NCI-H1417 (cell line): ENCODE measurements at places on chromosomes 6 and 20.
A peak's percentile ranks its signal among the peaks of the same experiment; 100 is the strongest.

DNA sequence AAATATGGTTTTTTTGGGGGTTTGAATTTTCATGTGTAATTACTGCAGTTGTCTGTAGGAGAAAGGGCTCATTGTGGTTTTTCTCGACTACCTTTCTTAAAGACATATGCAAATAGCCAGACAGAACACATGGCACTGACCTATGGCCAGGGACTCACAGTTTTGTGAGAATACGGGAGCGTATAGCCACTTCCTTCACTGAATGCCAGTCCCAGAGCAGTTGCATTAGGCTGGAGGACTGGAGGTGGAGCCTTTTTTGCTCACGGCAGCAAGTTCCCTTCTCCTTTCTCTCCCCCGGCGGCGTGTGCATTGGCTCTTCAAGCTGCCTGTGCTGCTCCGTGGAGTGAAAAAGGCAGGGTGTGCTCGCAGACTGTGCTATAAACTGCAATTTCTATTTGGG is 114.9 kb downstream of the AKAP7 start:
- no peak for DNase-seq

DNA sequence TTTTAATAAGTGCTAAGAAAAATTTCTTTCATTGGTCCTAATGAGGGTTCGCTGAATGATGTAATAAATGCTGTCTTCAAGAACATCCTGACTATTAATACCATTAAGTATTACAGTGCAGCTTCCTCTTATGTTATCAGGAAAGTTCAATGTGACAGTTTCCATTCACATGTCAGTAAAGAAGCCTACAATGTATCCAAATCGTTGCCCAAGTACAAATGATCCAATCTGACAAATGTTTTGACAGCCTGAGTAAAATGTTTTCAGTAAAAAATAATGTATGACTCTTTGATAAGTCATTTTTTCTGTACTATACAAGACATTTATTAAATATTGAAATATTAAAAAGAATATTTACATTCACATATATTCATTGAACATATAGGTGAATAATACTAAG is 496.1 kb upstream of the MANEA start:
- peak; percentile 5 for DNase-seq

- DNase-seq, result no peak
These were observed 133.1 kb upstream of the FOXA2 start for GRCh38 chr20:22717466-22717865.

DNA sequence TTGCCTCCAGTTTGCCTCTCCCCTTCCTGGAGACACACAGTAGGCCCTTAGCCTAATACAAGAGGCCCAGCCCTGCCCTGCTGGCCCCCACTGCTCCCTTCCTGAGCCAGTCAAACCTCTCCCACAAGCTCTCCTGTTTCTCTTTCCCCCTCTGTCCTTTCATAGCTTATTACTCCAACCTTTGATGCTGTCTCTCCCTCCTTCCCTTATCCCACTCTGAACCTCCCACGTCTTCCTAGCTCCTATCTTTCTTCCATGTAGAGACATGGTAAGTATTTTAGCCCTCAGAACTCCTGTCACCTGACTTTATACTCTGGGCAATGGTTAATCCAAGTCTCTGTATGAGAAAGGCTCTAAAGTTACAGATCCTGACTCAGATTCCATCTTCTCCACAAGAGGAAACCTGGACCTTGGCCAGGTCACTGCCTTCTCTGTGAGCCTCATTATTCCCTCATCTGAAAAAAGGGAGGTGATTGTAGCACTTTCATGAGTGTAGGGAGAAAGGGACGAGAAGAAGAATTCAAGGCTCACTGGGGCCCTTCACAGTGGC is 6.7 kb downstream of the TGIF2 start:
- no peak for DNase-seq

GRCh38 chr20:18719426-18719825 is 94.2 kb upstream of the SCP2D1 start:
- DNase-seq, result no peak

DNA sequence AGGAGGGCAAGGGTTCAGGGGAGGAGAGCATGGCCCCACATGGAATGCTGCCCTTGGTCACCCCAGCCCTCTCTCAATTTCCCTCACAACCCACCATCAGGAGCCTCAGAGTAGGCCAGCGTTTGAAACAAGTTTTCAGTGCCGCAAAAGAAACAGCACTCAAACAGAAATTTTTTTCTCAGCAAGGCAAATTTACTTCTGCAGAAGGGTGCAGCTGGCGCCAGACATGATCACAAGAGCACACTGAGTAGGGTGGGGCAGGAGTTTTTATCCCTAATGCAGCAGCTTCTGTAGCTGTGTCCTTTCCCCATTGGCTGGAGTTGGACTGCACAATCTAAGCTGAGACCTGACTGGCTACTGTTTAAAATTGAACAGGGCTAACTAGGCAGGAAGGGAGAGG is 287.8 kb upstream of the CDYL start:
- DNase-seq, result no peak

- no peak for DNase-seq
These were observed 349.0 kb downstream of the PRL start for GRCh38 chr6:21947731-21948386.

- peak; percentile 66 for DNase-seq
These were observed 200.2 kb upstream of the EYA4 start for GRCh38 chr6:133040803-133041419.

DNA sequence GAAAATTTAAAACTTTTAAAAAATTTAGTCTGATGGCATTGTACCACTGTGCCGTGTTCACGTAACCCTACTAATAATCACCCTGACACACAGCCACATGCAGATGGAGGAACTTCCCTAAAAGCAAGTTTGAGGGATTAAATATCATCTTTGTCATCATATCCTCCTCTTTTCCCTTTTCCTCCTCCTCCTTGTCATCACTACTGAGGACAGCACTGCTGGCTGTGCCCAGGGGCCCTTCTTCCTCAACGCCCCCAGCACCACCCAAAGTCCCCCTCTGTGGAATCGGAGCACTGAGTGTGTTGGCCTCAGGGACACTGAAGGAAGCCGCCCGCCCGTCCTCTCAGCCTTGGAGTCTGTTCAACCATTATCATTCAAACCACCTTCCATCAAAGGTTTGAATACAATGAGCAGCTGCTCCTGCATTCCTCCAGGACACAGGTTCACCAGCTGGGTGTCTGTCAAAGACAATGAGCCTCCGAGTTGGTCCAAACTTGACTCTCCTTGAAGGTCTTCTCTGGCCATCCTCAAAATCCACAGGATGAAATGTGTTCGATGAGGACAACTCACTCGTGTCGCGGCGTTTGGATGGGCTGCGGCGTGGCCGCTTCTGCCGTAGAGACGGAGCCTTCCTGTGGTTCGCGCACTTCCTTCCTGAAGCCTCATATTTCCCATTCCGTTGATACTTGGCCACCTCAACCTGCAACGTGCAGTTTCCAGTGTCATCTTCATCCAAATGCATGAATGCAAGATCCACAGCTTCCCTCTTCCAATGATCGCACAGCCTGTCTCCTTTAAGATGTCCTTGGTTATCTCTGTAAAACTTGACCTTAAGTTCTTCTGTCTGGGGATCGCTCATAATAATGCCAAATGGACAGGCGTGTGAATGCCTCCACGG is 23.3 kb downstream of the NQO2 start:
- DNase-seq, result peak; percentile 55

DNA sequence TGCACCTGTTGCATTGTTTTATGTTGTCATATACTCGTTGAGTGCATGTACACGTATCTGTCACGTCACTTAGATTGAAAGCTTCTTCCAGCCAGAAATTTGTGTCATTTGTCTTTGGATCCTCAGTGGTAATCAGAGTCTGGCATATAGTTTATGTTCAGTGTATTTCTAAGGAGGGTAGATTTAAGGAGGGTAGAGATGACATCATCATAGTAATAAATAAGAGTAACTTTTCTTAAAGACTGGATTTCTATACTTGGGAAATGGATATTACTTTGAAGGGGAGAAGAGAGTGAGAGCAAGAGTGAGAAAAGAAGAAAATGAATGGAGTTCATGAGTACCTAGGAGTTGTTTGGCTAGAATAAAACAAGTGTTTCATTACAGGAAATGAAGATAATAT is 255.0 kb upstream of the SASH1 start:
- peak; percentile 20 for DNase-seq

GRCh38 chr20:733861-734260 is 34.4 kb downstream of the SLC52A3 start:
- DNase-seq, result no peak

DNA sequence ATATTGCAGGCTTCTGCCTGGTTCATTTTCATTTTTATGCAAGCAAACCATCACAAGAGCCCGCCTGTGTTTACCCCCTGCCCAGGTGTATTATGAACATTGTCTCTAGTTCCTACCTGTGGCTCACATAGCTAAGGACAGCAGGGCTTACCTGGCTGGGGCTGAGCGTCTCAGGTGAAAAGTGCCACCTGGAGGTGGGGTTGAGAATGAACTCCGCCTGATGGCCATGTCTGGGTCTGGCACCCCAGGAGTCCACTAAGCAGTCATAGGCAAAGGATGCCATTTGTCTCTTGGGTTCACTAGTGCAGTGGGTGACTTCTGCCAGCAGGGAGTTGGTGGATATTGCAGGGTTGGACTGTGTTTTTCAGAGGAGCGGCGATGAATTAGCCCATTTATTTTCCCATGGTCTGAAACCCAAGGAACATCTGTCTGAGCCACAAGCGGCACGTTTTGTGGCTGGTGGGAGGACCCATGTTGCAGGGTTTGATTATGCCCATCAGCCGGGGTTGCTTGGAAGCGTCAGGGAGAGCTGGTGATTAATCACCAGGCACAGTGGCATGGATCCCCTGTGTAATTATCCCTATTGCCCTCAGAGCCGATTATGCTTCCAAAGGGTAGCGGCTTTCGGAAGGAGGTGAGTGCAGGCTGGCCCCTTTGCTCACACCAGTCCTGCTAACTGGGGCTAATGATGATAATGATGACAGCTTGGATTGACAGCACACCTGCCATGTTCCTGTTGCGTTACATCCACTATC is 92.1 kb downstream of the CDH26 start:
- peak; percentile 99 for DNase-seq

DNA sequence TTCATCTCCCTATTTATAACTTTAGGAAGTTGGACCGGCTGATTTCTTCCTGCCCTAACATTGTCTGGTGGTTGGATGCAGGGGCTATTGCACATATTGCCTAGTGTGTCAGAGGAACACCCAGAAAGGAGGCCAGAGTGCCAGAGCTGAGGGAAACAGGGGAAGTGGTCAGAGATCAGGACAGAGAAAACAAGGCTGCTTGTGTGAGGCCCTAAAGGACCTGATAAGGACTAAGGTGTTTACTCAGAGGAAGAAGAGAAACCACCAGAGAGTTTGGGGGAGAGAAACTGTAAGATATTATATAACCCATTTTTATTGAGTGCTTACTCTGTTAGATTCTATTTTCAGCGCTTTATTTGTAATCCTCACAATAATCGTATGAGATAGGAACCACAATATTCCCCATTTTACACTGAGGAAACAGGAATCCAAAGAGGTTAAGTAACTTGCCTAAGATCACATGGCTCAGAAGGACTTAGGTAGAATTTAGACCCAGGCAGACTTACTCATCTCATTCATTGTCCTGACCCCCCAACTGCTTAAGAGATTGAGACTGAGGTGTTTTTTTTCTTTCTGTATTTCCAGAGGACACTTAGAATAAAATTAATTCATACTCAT is 54.0 kb upstream of the REV3L start:
- no peak for DNase-seq

DNA sequence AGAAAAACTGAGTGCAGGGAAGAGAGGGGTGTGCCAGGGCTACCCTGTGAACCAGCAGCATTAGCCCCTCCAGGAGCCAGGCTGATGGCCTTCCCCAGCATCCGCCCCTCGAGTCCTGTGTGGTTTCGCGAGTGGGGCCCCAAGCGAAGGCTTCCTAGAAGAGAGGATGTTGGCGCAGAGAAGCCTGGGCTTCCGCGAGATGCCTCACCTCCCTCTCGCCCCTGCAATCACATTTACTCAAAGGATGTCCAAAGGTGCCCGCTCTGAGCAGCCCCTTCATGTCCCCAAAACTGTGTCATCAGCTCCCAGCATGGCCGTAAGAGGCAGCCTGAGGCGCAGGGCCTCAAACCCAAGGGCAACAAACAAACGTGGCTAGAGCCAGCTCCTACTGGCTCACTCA is 111.7 kb downstream of the PREX1 start:
- DNase-seq, result no peak

GRCh38 chr20:33815671-33816070 is 4.5 kb downstream of the CHMP4B start:
- no peak for DNase-seq

DNA sequence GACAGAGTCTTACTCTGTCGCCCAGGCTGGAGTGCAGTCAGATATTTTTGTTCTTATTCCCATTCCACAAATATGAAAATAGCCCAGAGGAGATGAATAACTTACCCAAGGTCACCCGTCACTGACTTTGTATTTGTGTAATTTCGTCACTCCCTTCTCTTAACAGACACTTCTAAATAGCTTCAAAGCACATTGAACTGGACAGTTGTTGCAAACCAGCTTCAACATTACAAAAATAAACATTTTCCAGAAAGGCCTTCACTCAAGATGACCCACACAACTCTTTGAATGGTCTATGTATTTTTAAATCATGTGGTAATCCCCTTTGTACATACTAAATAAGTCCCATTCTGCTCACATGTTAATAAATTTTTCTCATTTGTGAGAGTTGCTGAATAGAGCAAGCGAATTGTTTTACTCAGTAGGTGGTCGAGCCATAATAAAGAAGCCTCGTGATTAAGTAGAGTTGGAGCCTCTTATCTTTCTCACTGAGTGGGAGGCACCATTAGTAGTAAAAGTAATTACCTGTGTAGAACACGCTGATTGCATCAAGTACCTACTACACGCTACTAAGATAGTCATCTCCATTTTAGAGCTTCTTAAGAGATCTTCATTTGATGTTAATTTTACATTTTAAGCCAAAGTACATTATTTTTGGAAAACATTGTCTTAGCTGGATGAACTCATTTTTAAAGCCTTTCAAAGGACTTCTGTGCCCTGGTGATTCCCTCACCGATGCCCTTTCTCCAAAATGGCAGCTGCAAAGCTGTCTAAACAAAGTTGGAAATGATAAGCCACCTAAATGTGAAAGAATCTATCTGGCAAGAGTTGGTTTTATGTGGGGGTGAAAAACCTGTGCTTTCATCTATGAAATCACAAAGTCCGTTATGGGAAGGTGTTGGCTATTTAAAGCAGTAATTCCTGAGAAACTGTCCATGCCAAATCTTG is 110.0 kb downstream of the TSHZ2 start:
- peak; percentile 8 for DNase-seq

- DNase-seq, result no peak
These were observed 155.5 kb downstream of the LRFN2 start for GRCh38 chr6:40431706-40432105.

DNA sequence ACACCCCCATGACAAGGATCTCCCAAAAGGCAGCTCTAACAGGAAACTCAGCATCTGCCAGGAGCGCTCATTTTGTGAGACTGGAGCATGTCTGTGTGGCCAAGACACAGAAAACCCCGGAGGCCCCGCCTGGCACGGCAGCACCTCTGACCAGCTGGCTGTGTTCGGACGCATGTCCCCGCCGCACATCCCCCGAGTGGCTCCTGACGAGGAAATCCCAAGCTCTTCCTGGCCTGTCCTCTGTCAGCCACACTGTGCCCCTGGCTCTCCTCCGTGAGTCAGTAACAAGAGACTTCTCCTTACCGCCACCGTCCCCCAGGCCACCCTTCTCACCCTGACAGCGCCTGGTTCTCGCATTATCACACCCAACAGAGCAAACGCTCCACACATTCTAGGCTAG is 14.4 kb downstream of the SLC2A4RG start:
- DNase-seq, result no peak
